Stimulated activated CD8-positive, alpha-beta memory T cell treated with anti-CD3 and anti-CD28 coated beads, Interleukin-2, amount 100 ng/mL, for 1 hour (primary cell): ENCODE measurements at places on chromosomes 5 and 9.

- DNase-seq, result no peak
These were observed 127.9 kb downstream of the PIK3R1 start for GRCh38 chr5:68343421-68343826.

- no peak for DNase-seq
These were observed 144.7 kb downstream of the TRPM6 start for GRCh38 chr9:74742792-74743730.

DNA sequence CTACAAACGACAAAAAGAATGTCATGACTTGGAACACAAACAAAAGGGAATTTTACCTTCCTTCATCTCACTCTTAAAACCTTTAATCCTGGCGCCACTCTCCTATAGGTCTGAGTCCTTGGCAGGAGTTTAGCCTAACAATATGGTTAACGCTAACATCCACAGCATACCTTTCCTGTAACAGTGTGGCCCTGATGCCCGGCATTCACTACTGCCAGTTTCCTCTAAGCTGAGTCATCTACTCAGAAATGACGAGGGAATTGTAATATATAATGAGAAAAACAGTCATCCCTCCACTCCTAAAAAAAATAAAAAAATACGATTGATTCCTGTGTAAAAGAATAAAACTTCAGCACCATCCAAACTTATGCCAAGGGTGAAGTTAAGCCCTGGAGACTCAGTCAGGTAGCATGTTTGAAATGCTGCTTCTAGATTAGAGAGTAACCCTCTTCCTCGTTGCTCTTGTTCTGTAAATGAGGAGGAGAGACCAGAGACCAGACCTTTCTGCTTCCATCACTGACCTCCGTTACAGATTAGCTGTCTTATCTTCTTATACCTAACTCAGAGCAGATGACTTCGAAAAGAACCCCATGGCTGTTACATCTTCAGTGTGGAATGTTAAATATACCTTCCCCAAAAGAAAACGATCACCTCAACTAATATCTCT, 37.4 kb downstream of the CCDC125 start:
- no peak for DNase-seq

GRCh38 chr5:180330270-180330648, 22.9 kb downstream of the GFPT2 start:
- no peak for DNase-seq

GRCh38 chr5:16853518-16853917, 82.6 kb downstream of the MYO10 start:
- DNase-seq, result no peak

GRCh38 chr5:4640795-4641194, 499.3 kb upstream of the ADAMTS16 start:
- DNase-seq, result no peak

DNA sequence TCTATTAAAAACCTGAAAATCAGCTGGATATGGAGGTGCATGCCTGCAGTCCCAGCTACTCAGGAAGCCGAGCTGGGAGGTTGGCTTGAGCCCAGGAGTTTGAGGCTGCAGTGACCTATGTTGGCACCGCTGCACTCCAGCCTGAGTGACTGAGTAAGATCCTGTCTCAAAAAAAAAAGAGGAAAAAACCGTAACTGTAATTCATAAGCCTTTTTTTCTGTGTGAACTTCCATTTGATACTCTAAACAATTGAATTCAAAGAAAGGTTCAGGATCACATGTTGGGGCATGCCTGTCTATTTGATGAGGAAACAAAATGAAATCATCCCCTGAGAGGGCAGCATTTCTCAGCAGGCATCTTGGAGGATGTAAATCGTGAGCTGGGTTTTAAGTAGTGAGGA, 38.8 kb downstream of the ITGA2 start:
- DNase-seq, result no peak

- DNase-seq, result no peak
These were observed 69.5 kb downstream of the NIPBL start for GRCh38 chr5:36946101-36946500.

DNA sequence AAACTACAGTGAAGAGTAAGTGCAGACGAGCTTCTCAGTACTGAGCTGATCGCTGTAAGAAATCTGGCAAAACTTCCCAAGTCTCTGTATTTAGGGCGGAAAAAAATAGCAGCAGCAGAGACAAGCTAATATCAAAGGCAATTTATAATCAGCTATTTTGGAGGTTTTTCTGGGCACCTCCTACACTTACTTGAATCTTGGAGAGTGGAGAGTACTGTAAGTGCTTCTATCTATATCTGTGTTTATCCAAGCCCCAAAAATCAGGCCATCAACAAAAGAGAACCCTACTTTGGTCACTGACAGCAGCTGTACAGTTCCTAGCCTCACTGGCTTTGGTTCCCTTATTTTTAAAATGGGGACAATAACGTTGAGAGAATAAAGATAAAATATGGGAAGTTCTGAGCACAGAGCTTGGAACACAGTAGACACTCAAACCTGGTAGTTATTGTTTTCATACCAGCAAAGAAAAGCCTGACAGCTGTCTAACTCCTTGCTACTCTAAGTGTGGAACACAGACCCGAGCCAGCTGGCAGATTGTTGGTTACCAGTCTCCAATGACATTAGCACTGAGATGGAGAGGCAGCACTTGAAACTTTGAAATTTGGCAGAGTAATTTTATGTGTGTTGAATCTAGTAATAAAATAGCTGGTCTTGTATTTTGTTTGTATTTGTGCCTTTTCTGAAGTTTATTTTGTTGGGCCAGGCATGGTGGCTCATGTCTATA, 96.0 kb upstream of the SLC28A3 start:
- DNase-seq, result no peak

- no peak for DNase-seq
These were observed 3.1 kb downstream of the GTF3C4 start for GRCh38 chr9:132673355-132673754.

DNA sequence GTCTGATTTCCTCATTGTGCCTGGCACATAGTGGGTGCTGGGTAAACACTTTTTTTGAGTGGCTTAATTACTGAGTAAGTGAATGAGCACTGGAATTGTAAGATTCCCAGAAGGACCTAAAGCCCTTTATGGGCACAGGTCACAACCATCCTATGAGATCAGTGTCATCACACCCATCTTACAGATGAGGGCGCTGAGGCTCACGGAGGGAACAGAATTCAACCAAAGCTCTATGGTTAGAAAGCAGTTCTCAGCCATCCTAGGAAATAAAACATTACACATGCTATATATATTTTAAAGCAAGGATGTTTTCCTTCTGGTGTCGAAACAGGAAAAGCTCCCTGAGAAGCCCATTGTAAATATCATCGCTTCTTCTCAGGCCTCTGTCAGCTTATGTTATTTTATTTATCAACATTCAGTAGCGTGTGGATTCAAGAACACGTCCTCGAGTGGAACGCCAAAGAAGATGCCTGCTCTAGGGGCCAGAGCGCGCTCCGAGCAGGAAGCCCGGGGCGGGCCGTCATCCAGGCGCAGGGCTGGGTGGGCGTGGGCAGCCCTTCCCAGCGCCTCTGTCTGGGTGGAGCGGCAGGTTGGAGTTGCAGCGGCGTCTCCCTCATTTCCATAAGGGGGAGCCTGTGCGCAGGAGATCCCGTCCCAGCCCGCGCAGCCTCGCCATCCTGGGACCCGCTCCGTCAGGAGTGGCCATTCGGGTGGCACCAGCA, 155.8 kb upstream of the SMIM23 start:
- no peak for DNase-seq

- DNase-seq, result no peak
These were observed 1.4 kb downstream of the HAND1 start for GRCh38 chr5:154476354-154477205.

- no peak for DNase-seq
These were observed 39.9 kb downstream of the ERP44 start for GRCh38 chr9:100058699-100059579.
